Melanocyte of skin (primary cell): ENCODE measurements at places on chromosomes 2 and 18. TPM values are rescaled to one million over a fixed set of nuclear protein-coding genes. Genes with fewer than 3 reads are reported as not detected.

The SERPINB10 gene
- total RNA-seq, result not detected in 2 replicates

The KIF5C gene
- total RNA-seq, result 0.34 and 1.5 TPM in 2 replicates

The TLX2 gene
- total RNA-seq, result not detected in 2 replicates

The SERPINB4 gene
- not detected in 2 replicates for total RNA-seq

The SERPINB13 gene
- not detected in 2 replicates for total RNA-seq

The SPP2 gene
- not detected in 2 replicates for total RNA-seq

The IER3IP1 gene
- total RNA-seq, result 23.7 and 31.3 TPM in 2 replicates

The IL18R1 gene
- 0.34 and 1.1 TPM in 2 replicates for total RNA-seq

The ANTXR1 gene
- total RNA-seq, result 98.1 and 166 TPM in 2 replicates

The ABCG5 gene
- total RNA-seq, result not detected in 2 replicates

The MYO7B gene
- 1.3 TPM in 1 of 2 replicates, not detected in the other for total RNA-seq

The FAM117B gene
- total RNA-seq, result 2.1 and 4.4 TPM in 2 replicates

The INSIG2 gene
- total RNA-seq, result 4.1 and 5.5 TPM in 2 replicates

The C2orf80 gene
- not detected in 2 replicates for total RNA-seq

The NR4A2 gene
- 2.8 and 3.6 TPM in 2 replicates for total RNA-seq

The MRPL19 gene
- 41.3 and 64.2 TPM in 2 replicates for total RNA-seq

The STARD6 gene
- 0.36 TPM in 1 of 2 replicates, not detected in the other for total RNA-seq

The G6PC2 gene
- not detected in 2 replicates for total RNA-seq

The SLC19A3 gene
- 4.0 and 4.1 TPM in 2 replicates for total RNA-seq

The OTOS gene
- total RNA-seq, result not detected in 2 replicates

The CRYBA2 gene
- 0.34 and 0.36 TPM in 2 replicates for total RNA-seq

The GPR35 gene
- 0.34 and 0.36 TPM in 2 replicates for total RNA-seq

The SCN2A gene
- under 0.01 and 0.33 TPM in 2 replicates for total RNA-seq

The CNGA3 gene
- total RNA-seq, result not detected in 2 replicates

The TET3 gene
- total RNA-seq, result 2.1 and 3.6 TPM in 2 replicates

The CFC1 gene
- not detected in 2 replicates for total RNA-seq

The AKAIN1 gene
- total RNA-seq, result not detected in 2 replicates

The ASXL3 gene
- total RNA-seq, result not detected in 2 replicates

The DYNC2LI1 gene
- 16.0 and 28.7 TPM in 2 replicates for total RNA-seq

The ALLC gene
- not detected in 2 replicates for total RNA-seq

The TEKT4 gene
- total RNA-seq, result not detected in 2 replicates

The STK36 gene
- 19.0 and 36.1 TPM in 2 replicates for total RNA-seq

The GNLY gene
- total RNA-seq, result not detected in 2 replicates

The STAT4 gene
- total RNA-seq, result 0.73 and 2.1 TPM in 2 replicates

The NT5C1B gene
- not detected in 2 replicates for total RNA-seq

The IL1RN gene
- total RNA-seq, result 0.33 TPM in 1 of 2 replicates, not detected in the other

The TTN gene
- under 0.01 TPM in 2 replicates for total RNA-seq

The XIRP2 gene
- total RNA-seq, result not detected in 2 replicates

The IL1F10 gene
- not detected in 2 replicates for total RNA-seq

The RAX gene
- total RNA-seq, result not detected in 2 replicates

The PROM2 gene
- total RNA-seq, result under 0.01 and 0.15 TPM in 2 replicates

The C1QL2 gene
- not detected in 2 replicates for total RNA-seq

The CNTNAP5 gene
- total RNA-seq, result under 0.01 TPM in 1 of 2 replicates, not detected in the other

The CHRNG gene
- total RNA-seq, result not detected in 2 replicates

The ANKRD12 gene
- total RNA-seq, result 13.0 and 32.7 TPM in 2 replicates

The SAG gene
- total RNA-seq, result not detected in 2 replicates

The ATIC gene
- 29.3 and 43.6 TPM in 2 replicates for total RNA-seq

The MERTK gene
- total RNA-seq, result 0.69 and 3.6 TPM in 2 replicates

The GKN1 gene
- total RNA-seq, result not detected in 2 replicates

The KCNJ13 gene
- 70.2 and 78.8 TPM in 2 replicates for total RNA-seq

The PLGLB1 gene
- 0.33 and 1.5 TPM in 2 replicates for total RNA-seq

The ZNF396 gene
- total RNA-seq, result 1.00 and 1.5 TPM in 2 replicates

The MLPH gene
- total RNA-seq, result 164 and 182 TPM in 2 replicates

The PPIL3 gene
- 34.0 and 35.9 TPM in 2 replicates for total RNA-seq
